ENCODE measurements at places on chromosomes 11 and 22.

DNA sequence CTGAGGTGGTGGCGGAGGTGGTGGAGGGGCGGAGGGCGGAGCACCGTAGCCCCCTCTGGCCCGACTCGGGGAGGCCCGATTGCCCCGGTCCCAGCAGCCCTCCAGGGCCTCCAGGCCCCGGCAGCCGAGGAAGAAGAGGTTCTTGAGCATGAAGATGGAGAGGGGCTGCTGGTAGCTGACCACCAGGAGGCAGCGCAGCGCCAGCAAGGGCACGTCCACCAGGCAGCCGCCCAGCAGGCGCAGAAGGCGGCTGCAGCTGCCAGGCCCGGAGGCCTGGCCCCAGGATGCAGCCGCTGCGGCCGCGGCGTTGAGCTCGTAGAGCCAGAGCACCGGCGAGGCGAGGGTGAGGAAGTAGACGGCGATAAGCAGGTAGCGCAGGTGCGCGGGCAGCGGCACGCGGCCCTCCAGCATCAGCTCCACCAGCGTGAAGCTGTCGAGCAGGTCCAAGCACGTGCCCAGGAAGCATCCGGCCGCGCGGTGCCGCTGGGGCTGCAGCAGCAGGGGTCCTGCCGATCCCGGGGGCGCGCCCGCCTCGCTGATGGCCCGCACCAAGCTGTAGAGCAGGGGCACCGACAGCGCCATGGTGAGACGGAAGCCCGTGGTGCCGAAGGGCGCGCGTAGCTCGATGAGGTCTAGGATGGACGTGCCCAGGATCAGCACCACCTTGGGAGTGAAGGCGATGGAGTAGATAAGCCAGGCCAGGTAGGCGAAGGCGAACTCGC lies 1.5 kb downstream of the TMEM121B start:
- peak; percentile 69 for DNase-seq

GRCh38 chr11:120188811-120189455 lies 21.9 kb upstream of the OAF start:
- DNase-seq, result no peak

- no peak for DNase-seq
Observed at GRCh38 chr11:90997241-90997640, 774.4 kb upstream of the CHORDC1 start.

- DNase-seq, result no peak
Observed at GRCh38 chr11:30879322-30880005, 293.3 kb upstream of the MPPED2 start.

GRCh38 chr22:41015003-41015402 lies 63.8 kb downstream of the RBX1 start:
- no peak for DNase-seq

- no peak for DNase-seq
Observed at GRCh38 chr11:58880166-58880565, 35.7 kb upstream of the GLYATL2 start.

- no peak for DNase-seq
Observed at GRCh38 chr11:44694443-44694842, 32.3 kb upstream of the TSPAN18 start.

DNA sequence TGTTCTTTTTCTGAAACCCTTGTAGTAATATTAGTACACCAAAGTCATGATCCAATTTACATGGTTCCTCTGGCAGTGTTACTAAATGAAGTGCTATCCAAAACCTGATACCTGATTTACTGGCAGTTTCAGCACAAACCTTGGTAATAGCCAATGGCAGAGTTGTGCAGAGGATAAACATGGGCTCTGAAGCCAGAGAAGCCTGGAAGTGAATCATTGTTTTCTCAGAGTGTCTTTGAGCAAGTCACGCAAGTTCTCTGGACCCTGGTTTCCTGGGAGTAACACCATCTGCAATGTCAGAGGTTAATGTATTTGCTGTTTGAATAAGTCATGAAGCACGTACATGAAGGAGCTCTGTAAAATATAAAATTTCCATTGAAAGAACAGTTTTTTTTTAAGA lies 222.3 kb upstream of the NARS2 start:
- no peak for DNase-seq

GRCh38 chr11:118148856-118149255 lies 3.8 kb downstream of the SCN4B start:
- no peak for DNase-seq

DNA sequence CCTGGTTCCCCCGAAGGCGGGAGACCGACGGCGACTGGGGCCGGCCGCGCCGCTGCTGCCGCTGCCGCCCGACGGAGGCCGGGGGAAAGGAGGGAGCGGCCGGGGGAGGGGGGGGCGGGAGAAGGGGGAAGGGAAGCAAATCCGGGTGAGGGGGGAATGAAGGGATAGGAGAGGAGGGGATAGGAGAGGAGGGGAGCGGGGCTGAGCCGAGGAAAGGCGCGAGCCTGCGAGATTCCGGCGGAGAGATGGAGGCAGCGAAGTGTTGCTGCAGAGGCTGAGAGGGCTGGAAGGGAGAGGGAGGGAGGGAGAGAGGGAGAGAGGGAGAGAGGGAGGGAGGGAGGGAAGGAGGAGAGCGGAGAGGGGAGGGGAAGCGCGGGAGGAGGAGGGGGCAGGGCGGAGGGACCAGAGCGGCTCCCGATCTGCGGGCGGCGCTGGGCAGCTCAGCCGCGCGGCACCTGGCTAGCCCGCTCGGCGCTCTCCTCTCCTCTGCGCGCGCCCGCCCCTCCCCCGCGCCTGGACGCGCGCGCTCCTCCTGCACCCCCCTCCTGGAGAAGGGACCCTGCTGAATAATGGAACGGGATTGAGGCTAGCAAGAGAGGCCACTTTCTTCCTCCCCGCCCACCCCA lies 52.3 kb downstream of the SLC22A12 start:
- DNase-seq, result peak; percentile 68

- DNase-seq, result peak; percentile 43
Observed at GRCh38 chr11:3613998-3614741, 27.6 kb downstream of the ART5 start.

GRCh38 chr11:2812371-2812991 lies 73.1 kb downstream of the CDKN1C start:
- no peak for DNase-seq

DNA sequence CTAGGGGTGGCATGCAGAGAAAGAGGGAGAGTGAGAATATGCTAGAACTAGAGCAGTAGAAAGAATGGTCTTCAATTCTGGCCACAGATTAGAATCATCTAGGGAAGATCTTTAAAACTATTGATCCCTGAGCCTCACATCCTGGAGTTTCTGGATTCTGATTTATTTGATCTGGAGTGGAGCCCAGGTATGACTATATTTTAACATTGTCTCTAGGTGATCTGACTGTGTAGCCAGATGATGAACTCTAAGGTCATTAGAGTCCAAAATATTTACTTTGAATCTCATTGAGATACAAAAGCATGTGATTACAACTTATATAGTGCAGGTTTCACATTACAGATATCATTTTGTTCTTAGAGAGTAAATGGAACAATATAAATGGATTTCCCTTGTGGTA lies 79.7 kb downstream of the FDX1 start:
- no peak for DNase-seq

DNA sequence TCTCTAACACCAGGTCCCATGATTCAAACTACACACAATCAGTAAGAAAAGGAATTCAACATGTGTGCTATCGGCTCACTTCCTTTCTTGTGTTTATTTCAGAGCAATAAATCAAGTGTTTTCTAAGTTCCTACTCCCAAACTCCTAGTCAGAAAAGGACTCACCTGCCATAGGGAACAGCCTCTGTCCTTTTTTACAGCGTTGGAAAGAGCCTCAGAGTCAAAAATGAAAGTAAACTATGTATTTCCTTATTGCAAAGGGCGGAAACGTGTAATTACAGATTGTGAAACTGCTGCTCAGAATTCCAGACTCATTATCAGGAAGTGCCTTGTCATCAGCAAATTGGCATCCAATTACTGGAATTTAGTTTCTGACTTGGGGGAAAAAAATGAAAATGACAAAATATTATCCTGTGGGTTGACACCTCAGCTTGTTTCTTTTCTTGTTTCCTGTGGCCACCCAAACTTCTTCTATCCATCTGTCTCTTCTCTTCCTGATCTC lies at the start of gene CASP4:
CASP4 (minus strand) TSS at position 220 of the 501 bp plus-strand sequence; CDS start at position 171, 49 bp downstream.
- no peak for DNase-seq

DNA sequence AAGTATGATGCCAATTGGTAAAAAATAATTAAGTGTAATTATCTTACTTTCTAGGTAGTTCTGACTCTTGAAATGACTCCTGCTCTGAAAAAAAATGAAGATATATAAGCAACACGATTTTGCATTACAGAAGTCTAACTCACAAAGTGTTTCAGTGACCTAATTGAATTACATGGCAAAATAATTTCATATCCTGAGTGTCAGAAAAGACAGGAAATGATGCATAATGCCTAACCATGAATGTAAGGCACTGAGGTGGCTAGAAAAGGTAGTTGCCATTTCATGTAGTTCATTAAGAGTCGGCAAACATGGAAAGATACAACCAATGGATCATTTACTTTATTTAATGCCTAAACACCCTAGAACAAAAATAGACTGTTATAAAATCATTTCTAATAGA lies 113.5 kb downstream of the GUCY1A2 start:
- no peak for DNase-seq

- no peak for DNase-seq
Observed at GRCh38 chr11:44555031-44555800, 10.2 kb upstream of the CD82 start.

DNA sequence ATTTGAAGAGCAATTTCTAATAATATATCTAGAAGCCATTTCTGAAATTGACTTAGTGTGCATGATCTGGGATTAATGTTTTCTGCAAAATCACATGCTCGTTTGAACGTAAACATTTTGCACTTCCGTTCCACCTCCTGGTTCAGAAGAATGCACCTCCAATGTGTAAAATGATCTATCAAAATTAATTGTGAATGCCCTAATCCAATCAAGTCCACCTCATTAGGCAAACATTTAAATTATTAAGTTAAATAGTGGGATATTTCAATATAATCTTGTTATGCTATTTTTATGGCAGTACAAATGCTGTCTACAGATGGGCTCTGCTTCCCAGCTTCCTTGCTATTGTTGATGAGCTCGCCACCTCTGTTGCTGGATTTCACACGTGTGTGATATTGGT lies 542.5 kb downstream of the INSC start:
- no peak for DNase-seq

DNA sequence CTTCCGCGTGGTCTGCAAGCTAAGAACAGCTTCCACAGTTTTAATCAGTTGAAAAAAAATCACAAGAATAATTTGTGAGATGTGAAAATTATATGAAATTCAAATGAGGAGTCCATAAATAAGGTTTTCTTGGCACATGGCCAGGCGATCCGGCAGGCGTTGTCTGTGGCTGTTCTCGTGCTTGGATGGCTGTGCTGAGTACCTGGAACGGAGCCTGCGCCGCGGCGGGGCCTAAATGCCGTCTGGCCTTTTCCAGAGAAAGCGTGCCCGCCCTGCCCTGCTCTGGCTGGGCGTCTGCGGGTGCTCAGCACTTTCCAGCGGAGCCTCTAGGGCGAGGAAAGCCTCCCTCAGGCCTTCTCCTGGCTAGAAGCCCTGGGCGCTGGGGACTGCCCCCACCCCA lies 41.8 kb downstream of the OSBPL5 start:
- DNase-seq, result peak; percentile 41

DNA sequence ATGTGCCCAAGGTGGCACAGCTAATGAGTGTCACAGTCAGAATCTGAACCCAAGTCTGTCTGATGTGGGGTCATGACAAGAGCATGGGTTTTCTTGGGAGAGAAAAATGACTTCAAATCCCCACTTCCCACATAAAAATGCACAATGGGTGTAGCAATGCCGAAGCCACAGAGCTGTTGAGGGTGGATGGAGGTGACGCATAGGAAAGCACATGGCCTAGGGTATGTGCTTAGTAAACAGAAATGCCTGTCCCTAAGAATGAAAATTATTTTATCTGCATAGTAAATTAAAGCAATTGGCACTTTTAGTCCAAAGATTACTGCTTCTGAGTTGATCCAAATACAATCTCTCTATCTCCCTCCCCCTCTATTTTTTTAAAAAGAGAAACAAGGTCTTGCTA lies 10.9 kb downstream of the MICAL3 start:
- no peak for DNase-seq

DNA sequence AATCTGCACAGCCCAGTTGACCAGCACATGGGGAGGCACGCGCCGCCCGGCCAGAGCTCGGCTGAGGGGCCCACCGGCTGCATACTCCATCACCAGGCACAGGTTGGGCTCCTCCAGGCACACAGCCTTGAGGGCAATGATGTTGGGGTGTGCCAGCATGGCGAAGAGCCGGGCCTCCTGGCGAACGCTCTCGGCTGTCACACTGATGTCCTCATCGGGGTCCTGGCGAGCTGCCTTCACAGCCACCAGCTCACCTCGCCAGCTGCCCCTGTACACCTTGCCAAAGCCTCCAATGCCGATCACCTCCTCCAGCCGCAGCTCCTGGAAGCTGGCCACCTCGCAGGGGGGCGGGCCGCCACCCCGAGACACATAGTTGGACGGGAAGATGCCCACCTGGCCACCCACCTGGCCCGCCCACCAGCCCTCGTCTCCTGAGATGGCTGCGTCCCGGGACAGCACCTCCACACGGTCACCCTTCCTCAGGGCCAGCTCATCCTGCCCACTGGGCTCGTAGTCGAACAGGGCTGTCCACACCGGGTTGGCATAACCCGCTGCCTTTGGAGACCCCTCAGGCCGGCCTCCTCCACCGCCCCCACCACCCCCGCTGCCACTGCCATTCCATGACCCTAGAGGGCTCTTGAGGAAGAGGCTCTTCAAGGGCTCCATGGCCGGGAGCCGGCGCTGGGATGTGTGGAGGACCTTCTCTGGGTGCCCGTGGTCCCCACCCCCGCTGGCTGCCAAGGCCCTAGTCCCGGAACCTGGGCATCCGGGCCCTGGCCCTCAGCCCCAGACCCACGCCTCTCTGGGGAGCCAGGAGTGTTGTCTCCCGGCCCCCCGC lies 711 bp downstream of the MAP3K11 start:
- no peak for DNase-seq

DNA sequence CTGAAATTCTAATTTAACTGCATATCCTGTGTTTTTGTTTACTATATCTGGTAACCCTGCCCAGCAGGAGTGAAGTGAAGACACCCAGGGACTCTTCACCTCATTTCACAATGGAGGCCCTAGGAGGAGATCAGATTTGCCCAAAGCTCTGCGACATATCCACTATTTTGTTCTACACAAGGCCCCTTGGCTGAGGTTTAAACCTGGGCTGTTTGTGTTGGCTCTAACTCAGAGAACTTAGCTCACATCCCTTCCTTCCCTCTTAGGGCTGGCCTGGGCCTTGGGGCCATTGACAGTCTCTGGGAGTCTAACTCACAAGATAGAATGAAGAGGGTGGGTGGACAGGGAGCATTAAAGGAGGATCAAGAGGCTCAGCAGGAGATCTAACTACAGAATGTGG lies 8.2 kb upstream of the PLA2G3 start:
- no peak for DNase-seq

GRCh38 chr22:17726928-17727897 lies 47.1 kb downstream of the BID start:
- DNase-seq, result peak; percentile 35

- DNase-seq, result no peak
Observed at GRCh38 chr11:67010296-67010905, 12.5 kb upstream of the SYT12 start.

GRCh38 chr11:73287400-73288101 lies 15.4 kb downstream of the P2RY6 start:
- DNase-seq, result no peak

GRCh38 chr11:69373251-69373635 lies 79.3 kb downstream of the MYEOV start:
- peak; percentile 12 for DNase-seq
